Thymus (tissue), 14 donors: ENCODE measurements at places on chromosomes 2 and 18. TPM values are rescaled to one million over a fixed set of nuclear protein-coding genes. Genes with fewer than 3 reads are reported as not detected.

The CD8A gene
- total RNA-seq, result 181 TPM

The INPP5D gene
- 26.6 TPM for total RNA-seq

The LPIN2 gene
- 25.5 TPM for total RNA-seq

The CCDC74B gene
- total RNA-seq, result 2.9 TPM

The TMEM163 gene
- total RNA-seq, result 5.0 TPM

The DUSP19 gene
- total RNA-seq, result 2.8 TPM

The KIDINS220 gene
- 34.7 TPM for total RNA-seq
